ENCODE measurements at places on chromosomes 12 and 14.

DNA sequence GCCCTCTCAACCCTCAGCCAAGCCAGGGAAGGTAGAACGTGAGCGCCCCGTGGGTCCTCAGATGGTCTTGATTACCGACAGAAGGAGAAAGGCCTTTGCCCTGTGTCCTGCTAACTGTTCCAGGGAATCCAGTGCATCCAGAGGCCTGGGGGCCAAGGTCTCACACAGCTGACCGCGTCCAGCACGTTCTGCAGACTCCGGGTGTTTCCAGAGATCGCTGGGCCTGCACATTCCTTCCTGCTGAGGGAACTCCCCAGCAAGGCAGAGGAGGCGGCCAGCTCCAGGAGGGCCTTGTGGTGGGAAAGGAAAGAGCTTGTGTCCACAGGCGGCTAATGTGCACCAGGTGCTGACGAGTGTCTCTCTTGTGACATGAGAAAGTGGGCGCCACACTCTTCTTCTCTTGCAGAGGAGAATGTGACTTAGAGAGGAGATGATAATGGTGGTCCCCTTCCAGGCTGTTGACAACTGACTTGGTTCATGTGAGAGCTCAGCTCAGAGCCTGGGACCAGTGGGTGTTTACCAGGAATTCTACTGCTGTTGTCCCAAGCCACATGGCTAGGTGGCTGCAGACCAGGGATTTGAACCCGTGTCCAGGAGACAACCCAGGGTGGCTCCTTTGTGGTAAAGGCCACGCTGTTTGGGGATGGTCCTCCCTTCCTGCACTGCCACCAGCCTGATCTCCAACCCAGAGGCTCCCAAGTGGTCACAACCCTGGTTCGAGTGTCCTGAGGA lies 46.8 kb upstream of the DLK1 start:
- peaks cover 34% of the 10 kb centered on the region for H3K4me1 ChIP-seq
- no peak overlapping the region for H3K27ac ChIP-seq
- H3K4me3 ChIP-seq: no peak overlapping the region
- H3K36me3 ChIP-seq: no peaks in the 10 kb centered on the region

DNA sequence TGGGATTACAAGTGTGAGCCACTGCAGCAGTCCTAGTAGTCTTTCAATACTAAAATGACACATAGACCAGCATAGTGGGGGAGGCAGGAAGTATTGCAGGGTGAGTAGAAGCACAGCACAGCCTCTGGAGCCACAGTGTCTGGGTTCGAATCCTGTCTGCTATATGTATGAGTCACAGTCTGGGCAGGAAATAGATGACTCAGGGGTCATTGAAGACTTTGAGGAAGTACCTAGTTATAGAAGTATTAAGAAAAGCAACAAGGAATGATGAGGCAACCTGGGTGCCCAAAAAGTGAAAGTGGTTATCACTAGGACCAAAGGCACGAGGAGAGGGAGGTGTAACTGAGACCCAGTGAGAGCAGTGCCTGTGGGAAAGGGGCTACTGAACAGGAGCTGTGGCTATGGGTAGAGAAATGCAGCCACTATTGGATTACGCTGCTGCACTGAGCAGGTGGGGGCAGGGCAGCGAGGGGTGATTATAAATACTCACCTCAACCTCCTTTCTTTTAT lies 124.0 kb downstream of the PDE3A start:
- no peaks in the 10 kb centered on the region for H3K27me3 ChIP-seq
- H3K27ac ChIP-seq: no peak overlapping the region
- no peaks in the 10 kb centered on the region for H3K36me3 ChIP-seq
- H3K4me1 ChIP-seq: no peaks in the 10 kb centered on the region
- H3K4me3 ChIP-seq: no peak overlapping the region

- no peak overlapping the region for H3K27ac ChIP-seq
- H3K4me3 ChIP-seq: no peak overlapping the region
- ATAC-seq: no peak
- no peaks in the 10 kb centered on the region for H3K36me3 ChIP-seq
- no peaks in the 10 kb centered on the region for H3K27me3 ChIP-seq
Observed at GRCh38 chr12:115023279-115024265, 339.6 kb upstream of the TBX3 start.

GRCh38 chr12:116636608-116637519 lies 77.7 kb downstream of the MAP1LC3B2 start:
- H3K36me3 ChIP-seq: no peaks in the 10 kb centered on the region
- H3K27me3 ChIP-seq: no peaks in the 10 kb centered on the region
- no peak overlapping the region for H3K27ac ChIP-seq

DNA sequence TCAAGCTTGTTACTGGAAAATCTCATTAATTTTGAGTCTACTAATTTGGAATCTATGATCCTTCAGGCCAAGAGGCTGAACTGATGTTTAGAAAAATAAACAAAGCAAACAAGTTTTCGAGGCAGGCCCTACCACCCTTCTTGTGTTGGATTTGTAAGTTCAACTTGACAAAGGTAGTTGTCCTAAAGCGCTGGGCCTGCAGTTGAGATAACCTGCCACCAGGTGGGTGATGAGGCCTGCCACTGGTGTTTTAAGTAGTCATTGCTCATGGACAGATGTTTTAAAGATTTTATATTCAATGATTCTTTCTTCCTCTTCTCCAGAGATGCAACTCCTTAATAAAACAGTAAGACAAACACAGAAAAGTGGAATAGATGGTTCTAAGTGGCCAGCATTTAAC lies 19.4 kb downstream of the ACVRL1 start:
- H3K4me1 ChIP-seq: peaks cover 22% of the 10 kb centered on the region
- no peak overlapping the region for H3K4me3 ChIP-seq
- no peak for ATAC-seq
- H3K27me3 ChIP-seq: peaks cover 14% of the 10 kb centered on the region
- H3K36me3 ChIP-seq: no peaks in the 10 kb centered on the region

DNA sequence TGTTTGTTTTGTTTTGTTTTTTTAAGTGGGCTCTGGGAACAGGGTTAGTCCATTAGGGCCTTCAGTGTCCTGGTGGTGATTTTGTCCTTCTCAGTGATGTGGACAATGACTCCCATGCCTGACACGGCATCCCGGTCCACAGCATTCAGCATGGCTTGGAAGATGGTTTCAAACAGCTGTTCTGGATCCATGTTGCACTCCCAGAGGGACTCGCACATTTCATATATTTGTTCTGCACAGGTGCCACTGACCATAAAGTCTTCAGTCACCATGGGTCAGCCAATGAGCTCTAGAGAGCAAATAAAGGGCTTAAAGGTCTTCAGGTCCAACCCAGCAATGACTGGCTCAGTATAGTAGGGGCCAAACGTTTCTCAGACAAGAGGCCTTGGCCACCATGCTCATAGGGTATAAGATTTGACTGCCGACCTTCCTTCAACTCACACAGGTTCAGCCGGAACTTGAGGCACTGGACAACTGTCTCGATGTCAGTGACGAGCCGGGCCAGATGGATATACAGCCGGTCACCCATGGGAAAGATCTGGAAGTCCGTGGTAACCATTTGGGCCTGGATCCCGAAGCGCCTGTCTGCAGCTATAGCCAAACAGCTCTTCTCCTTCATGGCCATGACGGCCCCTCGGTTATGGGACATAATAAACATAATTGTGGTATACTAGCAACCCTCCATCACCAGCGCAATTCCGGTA lies 18.0 kb downstream of the OR10P1 start:
- ATAC-seq: no peak
- no peak overlapping the region for H3K4me3 ChIP-seq
- H3K36me3 ChIP-seq: no peaks in the 10 kb centered on the region
- H3K27ac ChIP-seq: no peak overlapping the region
- no peaks in the 10 kb centered on the region for H3K4me1 ChIP-seq
- H3K27me3 ChIP-seq: no peaks in the 10 kb centered on the region

DNA sequence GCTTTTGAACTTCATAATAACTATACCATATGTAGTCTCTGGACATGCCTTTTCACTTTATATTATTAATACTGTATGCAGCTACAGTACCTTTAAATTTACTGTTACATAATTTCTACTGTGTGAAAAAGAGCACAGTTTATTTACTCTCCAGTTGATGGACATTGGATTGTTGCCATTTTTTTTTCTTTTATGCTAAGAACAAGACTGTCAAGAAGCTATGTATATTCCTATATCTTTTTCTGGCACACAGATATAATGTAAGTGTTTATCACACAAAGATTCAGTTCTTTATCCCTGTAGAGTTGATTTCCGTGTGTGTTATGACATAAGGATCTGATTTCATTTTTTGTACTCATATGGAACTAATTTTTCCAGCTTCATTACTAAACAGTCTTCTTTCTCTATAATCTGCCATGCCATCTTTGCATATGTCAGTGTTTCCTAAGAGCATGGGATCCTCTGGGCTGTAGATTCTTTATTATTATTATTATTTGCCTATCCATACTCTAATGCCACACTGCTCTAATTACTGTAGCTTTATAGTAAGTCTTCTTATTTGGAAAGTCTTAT lies 593.0 kb upstream of the ATP2B1 start:
- ATAC-seq: no peak
- no peak overlapping the region for H3K4me3 ChIP-seq
- no peaks in the 10 kb centered on the region for H3K4me1 ChIP-seq
- H3K36me3 ChIP-seq: no peaks in the 10 kb centered on the region
- H3K27ac ChIP-seq: no peak overlapping the region
